ENCODE measurements at places on chromosomes 16 and 17.

- no peak for DNase-seq
Measured at GRCh38 chr16:83901101-83901500, 2.2 kb downstream of the MLYCD start.

GRCh38 chr16:67428146-67428731 lies 2.7 kb upstream of the HSD11B2 start:
- peak; percentile 57 for DNase-seq

GRCh38 chr17:80380555-80381002 lies 34.4 kb upstream of the ENDOV start:
- no peak for DNase-seq

- peak; percentile 49 for DNase-seq
Measured at GRCh38 chr16:53503991-53504663, 1.1 kb upstream of the AKTIP start.

- no peak for DNase-seq
Measured at GRCh38 chr17:65261152-65261551, 124.0 kb downstream of the RGS9 start.

DNA sequence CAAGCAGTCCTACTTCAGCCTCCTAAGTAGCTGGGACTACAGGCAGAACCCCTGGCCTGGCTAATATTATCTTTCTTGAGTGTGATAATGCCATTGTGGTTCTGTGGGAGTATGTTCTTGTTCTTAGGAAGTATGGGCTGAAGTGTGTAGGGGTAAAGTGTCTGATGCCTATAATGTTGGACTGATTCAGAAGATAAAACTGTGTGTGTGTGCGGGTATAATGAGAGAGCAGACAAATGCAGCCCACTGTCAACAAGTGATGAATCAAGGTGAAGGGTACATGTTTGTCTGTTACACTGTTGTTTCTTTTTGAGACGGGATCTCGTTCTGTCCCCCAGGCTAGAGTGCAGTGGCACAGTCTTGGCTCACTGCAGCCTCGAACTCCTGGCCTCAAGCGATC lies 127.5 kb downstream of the CLEC16A start:
- no peak for DNase-seq

DNA sequence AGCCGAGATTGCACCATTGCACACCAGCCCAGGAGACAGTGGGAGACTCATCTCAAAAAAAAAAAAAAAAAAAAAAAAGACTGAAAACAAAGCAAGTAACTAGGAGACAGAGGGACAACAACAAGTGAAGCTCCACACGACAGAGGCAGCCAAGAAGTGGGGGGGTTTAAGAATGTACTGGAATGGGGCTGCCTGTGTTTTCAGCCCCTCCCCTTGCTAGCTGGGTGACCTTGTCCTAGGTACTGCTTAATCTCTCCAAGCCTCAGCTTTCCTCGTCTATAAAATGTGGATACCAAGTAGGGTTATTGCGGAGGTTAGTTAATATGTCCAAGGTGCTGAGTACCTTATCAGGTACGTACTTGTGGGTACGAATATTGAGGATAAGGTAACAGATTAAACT lies 163.8 kb upstream of the CACNG5 start:
- DNase-seq, result no peak

- DNase-seq, result no peak
Measured at GRCh38 chr17:55717432-55717831, 5.2 kb downstream of the TMEM100 start.

- no peak for DNase-seq
Measured at GRCh38 chr16:15609286-15609649, 33.7 kb downstream of the MARF1 start.

DNA sequence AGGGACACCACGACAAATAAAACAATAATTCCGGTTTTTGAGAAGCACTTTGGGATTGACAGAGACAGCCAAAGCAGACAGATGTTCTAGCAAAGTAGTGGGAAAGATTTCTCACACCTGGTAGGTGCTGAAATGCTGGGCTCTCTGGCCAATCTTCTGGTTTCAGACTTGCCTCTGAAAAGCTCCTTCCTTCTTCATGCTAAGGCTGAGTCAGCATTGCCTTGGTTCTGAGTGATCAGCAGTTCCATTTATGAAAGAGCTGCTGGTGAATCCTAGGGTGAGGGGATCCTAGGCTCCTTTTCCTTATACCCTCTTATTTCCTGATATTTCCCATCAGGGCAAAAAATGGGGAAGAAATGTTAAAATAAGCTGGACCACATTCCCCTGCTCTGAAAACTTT lies 268.7 kb upstream of the SALL1 start:
- DNase-seq, result no peak

GRCh38 chr17:14755002-14755401 lies 454.1 kb downstream of the HS3ST3B1 start:
- no peak for DNase-seq

- peak; percentile 27 for DNase-seq
Measured at GRCh38 chr16:23269248-23269953, 32.7 kb upstream of the SCNN1B start.

DNA sequence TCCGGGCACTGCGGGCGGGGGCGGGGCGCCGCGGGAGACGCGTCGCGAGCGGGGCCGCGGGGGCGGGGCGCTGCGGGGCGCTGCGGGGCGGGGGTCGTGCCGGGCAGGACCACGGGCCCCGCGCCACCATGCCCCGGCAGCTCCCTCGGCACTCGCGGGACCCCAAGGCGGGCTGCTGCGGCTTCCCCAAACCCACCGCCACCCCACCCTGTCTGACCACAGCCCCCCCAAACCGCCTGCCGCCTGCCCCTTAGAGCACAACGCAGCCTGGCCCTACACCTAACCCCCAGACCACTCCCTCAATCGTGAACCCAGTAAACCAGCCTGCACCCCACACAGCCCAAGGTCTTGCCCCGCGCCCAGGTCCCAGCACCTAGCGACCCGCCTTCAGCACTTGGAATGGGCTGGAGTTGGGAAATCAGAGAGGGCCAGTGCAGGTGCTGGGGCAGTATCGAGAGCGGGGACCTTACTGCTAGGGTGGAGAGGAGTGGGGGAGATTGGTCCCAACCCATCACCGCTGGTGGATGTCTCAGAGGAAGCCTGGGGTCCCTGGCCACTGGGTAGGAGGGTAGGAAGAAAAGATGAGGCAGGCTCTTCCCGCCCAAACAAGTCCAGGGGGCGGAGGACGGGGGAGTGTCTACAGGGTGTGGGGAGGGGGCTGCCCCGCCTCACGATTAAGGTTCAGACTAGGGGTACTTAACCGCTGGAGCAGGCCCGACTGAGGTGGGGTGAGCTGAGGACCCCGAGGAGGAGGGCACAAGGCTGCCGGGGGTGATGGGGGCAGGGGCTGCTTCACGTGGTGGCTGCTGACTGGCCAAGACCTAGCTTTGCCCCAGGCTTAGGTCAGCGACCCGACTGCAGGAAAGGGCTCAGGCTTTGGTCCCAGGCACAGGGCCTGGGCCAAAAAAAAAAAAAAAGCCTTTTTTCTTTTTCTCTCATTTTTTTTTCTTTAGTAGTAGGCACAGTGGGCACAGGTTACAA lies 539 bp upstream of the VAMP2 start:
- DNase-seq, result no peak

- peak; percentile 0 for DNase-seq
Measured at GRCh38 chr17:10295728-10296343, 77.0 kb downstream of the MYH13 start.

- no peak for DNase-seq
Measured at GRCh38 chr17:3528403-3528851, 29.2 kb downstream of the TRPV3 start.

DNA sequence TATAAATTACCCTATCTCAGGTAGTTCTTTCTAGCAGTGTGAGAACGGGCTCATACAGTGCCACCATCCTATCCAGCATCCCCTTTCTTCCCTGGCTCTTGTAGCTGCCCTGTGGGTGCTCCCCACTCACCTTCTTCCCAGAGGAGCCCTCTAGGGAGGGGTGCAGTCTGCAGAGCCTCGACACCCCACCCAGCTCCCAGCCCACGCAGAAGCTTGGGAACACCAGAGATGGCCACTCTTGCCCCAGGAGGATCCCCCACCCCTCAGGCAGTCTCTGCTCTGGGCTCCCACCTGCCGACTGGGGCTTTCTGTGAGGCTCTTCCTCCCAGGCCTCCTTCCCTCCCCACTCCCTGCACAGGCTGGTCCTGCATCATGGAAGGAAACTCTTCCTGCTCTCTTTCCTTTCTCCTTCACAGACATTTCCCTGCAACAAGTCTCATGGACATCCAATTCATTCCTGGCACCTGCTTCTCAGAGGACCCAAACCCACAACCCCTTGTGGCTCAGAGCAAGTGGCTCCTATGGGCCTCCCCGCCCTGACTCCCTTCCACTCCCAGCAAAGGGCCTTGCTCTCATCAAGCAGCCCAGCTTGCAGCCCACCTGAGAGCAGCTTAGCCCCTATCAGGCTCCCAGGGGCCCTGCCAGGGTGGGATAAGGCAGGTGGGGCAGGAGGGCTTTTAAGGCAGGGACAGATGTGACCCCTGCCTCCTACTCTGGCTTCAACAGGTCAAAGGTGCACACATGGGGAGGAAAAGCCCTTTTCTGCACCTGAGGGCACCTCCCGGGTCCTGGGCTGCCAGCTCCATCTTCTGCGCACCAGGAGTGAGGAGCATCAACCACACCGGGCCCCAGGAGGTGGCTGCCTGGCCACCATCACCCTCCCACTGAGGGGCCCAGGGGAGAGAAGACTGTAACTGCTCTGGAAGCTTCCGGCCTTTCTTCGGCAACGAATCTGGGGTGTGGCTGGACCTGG lies 263.8 kb upstream of the TNRC6C start:
- DNase-seq, result no peak

GRCh38 chr16:81740169-81740568 lies 38.9 kb upstream of the PLCG2 start:
- DNase-seq, result no peak

DNA sequence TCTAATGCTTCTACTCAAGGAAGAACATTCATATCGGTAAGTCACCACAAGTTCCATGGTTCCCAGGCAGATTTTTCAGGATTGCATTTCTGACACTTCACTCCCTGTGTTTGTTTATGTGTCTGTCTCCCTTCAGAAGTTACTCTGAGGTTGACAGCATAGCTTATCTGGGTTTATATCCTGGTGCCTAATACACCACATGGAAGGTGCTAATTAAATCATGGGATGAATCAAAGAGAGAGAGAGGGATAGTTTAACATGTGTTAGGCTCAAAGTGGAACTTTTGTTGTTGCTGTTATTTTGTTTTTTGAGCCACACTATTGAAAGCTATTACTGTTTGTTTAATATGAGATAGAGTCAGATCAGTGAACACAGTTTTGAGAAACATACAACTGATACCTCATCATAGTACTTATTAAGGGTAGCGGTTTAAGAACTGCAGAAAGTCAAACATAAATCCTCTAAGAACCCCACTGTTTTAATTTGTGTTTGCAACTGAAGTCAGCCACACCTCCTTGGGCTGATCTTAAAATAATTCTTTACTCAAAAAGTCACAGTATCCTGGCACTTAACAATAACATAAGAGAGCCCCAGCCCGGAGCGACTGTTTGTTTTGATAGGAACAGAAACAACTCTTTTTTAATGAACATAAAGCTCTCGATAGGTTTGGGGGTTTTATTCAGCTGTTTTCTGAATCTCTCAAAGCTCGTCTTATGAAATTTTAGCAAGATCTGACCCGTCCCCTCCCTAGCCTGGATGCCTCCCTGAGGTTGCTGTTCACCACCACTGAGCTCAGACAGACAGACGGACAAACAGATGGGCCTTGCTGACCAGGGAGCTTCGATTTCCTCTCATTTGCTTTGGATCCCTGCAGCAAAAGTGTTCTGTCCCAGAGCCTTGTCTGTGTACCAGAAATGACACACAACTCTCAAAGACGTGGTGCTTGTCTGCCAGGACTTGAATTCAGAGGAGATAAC lies 98.3 kb upstream of the MYOCD start:
- no peak for DNase-seq

GRCh38 chr16:84699147-84699711 lies 571 bp upstream of the USP10 start:
- no peak for DNase-seq

DNA sequence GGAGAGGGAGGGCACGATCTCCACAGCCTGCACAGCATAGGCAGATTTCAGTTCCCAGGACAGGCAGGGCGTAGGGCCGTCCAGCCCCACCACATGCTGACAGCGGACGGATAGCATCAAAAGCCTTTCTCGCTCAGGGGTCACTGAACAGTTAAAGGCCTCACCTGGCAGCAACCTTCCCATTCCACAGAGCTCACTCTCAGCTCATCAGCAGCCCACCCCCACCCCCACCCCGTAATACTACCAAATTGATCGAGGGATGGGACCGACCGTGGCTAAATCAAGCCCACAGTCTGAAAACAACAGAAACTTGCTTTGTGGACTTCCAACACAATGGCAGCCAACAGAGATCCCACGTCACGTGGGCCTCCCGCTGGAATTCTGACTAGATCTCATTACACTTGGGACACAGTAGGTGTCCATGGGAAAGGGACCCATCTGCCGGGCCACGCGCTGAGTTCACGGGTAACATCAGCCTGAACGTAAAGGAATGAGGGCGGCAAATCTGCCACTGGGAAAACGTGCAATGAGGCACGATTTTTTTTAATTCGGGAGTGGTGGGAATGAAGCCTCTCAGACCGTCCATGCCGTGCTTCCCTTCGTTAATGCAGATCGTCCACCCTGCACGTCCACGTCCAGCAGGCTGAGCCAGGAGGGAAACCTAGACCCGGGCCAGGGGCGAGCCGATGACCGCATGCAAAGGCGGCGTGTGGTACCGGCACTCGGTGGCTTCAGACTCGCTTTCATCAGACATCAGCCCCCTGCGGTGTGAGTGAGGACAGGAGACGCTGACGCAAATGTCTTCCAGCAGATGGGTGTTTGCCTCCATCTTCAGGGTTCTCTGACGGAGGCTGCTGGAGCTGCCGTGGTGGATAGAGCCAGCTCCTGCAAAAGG lies 92.1 kb downstream of the TBC1D16 start:
- DNase-seq, result no peak

DNA sequence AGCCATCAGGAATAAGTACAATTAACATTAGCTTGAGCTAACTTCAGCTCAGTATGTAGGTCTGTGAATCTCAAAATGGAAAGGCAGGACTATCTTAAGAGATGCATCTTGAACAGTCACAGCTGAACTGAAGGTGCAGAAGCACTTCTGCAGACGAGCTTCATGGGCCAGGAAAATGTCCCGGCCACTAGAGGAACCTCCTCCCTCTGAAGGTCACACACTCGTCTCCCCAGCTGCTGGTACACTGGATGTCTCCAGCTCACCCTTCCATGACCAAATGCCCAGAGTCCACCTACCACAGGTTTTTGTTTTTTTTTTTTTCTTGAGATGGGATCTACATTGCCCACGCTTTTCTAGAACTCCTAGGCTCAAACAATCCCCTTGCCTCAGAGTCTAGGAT lies 33.2 kb downstream of the WDR59 start:
- no peak for DNase-seq

- DNase-seq, result no peak
Measured at GRCh38 chr17:40511667-40512220, 10.3 kb upstream of the TNS4 start.

GRCh38 chr17:64115822-64116534 lies 14.0 kb downstream of the ERN1 start:
- DNase-seq, result no peak
